ENCODE measurements at places on chromosomes 2 and 18.

GRCh38 chr18:50610349-50610748 is 50.5 kb downstream of the MAPK4 start:
- DNase-seq = no peak

DNA sequence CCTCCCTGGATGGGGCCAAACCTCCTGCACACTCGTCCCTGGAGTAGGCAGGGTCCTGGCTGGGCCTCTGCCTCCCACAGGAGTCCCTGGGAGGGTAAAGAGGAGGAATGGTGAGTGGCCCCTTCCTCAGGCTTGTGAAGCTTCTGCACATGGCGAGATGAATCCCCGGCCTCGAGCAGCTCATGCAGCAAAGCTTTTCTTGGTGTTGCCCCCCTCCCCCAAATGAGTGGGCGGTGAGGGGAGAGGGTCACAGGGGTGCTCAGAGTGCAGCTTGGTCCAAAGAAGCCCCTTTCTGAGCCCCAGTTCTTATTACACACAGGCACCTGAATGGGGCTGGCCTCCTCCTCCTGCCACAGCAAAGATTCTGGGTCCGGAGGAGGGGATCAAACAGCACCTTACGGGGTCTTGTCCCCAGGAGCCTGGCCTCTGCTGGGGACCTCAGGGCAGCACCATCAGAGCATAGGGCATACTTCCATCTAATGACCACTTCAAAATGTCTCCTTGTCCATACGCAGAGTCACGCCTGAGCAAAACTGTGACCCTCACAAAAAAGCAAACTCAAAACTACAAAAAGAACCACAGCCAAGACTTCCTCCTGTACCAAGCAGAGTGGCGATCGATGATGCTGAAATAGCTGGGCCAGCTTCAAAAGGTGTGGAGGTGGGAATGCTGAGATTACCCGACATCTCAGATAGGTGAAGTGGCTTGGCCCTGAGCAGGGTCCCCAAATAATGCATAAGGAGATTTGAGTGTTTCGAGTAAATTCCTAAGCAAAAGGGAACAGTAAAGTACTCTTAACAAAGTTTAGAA is 148.4 kb upstream of the TWIST2 start:
- DNase-seq = no peak

GRCh38 chr2:219645631-219646527 is 18.4 kb downstream of the SLC4A3 start:
- no peak for DNase-seq

GRCh38 chr2:102749938-102750337 is 11.9 kb upstream of the TMEM182 start:
- DNase-seq = no peak

GRCh38 chr18:37649416-37649815 is 83.8 kb upstream of the CELF4 start:
- DNase-seq = no peak

GRCh38 chr2:159214325-159214865 is 72.1 kb downstream of the WDSUB1 start:
- DNase-seq = no peak

DNA sequence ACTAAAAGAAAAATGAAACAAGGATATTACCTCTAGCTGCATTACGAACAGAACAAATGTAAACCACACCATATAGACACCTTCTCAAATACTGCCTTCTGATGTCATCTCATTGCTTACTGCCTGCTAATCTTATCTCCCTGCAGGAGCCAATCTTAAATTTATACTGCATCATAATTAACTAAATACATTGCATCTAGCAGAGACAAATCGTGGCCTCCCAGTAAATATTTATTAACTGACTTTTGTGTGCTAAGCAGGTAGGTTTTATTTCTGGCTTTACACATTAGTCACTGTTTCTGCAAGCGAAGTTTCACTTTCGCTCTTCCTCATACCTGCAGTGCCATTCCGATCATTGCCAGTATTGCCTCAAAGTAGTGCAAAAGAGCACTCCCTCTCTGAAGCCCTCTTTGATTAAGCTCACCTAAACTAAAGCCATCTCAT is 67.5 kb downstream of the SPATS2L start:
- DNase-seq = no peak

DNA sequence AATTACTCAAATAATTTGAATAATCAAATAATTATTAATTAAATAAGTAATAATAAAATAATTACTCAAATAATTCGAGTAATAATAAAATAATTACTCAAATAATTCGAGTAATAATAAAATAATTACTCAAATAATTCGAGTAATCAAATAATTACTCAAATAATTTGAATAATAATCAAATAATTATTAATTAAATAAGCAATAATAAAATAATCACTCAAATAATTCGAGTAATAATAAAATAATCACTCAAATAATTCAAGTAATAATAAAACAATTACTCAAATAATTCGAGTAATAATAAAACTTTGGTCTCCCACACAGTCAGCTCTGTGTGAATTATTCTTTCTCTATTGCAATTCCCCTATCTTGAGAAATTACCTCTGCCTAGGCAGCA is 30.0 kb upstream of the LINC00305 start:
- DNase-seq = no peak

DNA sequence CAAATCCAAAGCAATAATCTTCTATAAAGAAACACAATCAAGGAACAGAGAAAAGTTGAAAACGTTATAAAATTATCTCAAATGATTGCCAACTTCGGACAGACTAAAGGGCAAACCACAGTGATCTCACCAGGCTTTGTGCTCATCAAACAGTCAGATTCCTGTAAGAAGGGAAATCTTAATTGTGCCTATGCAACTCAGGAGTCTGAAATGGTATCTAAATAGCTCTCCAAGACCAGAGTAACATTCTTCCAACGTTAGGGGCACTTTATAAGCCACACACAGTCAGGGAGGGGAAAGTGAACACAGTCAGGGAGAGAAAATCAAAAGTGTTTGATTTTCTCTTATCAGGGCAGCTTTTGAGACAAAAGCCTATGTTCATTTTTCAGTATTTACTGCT is 29.4 kb downstream of the PLEKHM3 start:
- DNase-seq = no peak

DNA sequence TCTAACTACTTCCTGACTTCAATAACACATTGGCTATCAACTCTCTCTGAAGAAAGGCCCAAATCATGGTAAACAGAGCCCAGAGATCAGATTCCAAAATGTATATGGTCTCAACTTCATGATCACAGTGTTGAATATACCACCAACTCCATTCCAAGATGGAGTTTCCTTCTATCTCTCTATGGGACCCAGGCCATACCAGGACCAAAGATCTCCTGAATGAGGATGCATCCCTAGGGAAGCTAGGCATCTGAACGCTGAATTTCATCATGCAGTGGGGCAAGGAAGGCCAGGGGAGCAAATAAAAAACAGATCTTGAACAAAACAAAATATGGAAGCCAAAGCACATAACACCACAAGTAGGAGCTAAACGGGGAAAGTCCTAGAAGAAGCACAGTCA is 320.7 kb upstream of the PKDCC start:
- no peak for DNase-seq

- no peak for DNase-seq
These were observed 50.3 kb upstream of the ETAA1 start for GRCh38 chr2:67346718-67347407.

DNA sequence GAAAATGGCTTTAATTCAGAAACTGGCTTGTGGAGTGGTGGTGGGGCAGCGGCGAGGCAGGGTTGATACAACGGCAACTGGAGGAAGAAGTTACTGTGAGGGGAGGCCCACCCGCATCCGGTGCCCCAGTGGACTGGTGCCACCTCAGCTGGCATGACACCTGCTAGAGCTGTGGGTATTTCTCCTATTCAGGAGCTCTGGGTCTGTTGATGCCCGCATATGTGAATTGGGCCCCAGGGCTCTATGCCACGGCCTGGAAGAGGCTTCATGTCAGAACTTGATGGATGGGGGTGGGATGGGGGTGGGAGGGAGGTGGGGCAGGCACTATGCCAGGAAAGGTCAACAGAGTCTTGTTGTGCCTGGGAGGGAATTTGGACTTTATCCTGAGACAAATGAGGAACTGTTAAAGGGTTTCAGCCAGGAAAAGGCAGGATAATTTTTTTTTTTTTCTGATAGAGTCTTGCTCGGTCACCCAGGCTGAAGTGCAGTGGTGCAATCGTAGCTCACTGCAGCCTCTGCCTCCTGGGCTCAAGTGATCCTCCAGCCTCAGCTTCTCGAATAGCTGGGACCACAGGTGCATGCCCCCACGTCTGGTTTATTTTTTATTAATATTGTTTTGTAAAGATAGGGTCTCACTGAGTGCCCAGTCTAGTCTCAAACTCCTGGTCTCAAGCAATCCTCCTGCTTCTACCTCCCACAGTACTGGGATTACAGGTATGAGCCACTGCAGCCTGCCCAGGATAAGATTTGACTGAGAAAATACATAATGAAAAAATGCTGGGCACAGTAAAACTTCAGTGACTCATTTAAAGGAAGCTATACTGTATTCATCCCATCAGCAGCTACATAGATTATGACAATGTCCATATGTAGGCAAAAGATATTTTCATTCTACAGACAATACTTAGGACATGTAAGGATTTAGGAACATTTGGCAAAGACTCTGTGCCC is 52.6 kb downstream of the SH2D6 start:
- DNase-seq = no peak

DNA sequence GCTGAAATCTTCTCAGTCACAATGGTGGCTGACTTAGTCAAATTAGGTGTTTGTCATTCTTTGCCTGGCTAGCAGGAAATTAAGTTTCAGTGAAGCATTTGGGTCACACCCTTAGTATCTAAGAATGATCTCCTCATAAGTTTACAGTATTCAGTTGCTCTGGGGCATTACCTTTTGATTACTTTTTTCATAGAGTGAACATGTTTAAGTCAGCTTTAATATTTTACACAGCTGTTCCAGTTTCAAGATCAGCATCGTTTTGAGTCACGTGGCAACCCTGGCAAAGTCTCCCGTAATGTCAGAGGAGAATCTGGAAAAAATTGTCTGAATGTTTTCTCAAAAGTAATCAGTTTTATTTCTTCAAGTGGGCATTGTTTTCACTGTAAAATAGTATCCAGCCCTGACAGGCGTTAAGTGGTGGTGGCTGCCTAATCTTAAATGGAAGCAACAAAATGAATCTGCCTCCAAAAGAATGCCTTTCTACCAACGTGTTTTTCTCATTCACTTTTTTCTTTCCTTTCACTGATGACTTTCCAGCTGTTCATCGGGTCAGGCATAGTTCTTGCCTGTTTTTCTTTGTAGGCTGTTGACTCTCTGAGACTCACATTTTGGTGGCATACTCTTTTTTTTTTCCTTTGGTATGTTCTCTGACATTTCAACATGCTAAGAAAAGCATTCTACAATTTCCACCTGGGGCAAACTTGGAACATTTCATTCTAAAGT is 319.6 kb upstream of the TCF4 start:
- DNase-seq = no peak

GRCh38 chr2:215290980-215291599 is 20.8 kb upstream of the ATIC start:
- DNase-seq = no peak

DNA sequence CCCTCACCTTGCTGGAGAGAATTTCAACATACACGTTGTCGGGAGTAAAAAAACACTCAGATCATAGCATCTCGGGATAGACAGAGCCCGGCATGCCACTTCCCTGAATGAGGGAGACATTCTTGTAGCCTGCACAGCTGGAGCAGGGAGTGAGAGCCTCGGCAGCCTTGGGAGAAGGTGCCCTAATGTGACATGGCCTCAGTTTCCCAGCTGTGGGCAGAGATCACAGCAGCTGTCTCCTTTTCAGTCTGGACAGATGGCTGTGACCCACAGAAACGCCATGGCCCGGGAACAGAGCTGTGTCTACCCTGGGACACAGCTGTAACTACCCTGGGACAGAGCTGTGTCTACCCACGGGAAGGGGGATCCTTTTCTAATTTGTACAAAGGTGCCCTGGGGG is 55.9 kb downstream of the HS1BP3 start:
- no peak for DNase-seq

- DNase-seq = peak; percentile 45
These were observed 243.0 kb downstream of the CELF4 start for GRCh38 chr18:37322492-37323035.

DNA sequence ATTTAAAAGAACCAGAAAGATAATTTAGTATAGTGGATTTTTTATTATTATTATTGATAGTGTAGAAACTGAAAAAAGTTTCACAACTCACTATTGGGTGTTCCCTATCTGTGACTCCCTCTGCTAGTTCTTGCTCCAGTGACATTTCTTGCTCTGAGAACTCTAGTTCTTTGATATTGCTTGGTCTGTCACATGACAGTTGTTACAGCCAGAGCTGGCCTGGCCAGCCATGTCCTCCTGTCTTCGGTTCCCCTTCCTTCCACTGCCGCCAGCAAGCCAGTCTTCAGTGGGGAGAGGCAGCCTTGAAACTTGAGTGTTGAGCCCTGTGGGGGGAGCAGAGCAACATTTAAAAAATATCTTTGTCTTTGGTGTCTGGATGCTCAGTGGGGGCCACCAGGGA is 7.6 kb upstream of the THOC1 start:
- no peak for DNase-seq

- DNase-seq = peak; percentile 50
These were observed 1495.2 kb upstream of the NXPH2 start for GRCh38 chr2:140275427-140275826.

DNA sequence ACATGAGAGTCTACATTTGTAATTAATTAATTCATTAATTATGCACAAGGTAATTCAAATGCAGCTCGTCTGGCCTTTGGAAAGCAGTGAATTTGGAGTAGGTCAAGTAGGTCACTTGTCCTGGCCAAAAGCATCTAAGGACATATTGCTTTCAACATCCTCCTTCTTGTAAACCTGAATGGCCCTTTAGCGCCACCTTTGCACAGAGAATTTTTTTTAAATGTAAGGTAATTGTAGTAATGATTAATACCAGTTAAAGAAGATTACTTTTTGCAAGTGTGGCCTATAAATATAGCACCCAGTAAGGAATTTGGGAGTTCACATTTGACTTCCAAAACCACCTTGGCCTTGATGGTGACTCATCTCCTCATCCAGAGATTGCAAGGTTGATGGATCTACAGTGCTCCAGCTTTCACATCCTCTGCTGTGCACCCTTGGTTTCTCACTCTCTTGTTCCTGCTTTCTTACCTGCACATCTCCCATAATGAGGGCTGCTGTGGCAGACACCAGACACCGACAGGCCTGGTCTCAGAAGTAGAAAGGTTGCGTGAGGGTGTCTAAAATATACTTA is 481.7 kb downstream of the TGIF1 start:
- DNase-seq = no peak

DNA sequence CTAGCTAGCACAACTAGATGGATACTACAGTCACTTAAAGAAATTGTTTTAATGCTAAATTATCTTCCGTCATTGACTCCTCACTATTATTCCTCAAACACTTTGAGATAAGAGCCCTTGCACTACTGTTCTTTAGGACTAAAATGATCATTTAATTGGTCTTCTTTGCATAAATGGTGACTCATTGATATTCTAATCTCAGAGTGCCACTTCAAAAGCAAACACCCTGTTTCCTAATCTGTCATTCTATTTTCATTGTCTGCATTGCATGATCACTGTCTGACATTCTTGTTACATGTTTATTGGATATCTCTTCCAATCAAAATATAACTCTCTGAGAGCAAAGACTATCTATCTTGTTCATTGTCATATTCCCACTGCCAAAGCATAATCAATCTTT is 313.9 kb downstream of the EXOC6B start:
- DNase-seq = no peak

DNA sequence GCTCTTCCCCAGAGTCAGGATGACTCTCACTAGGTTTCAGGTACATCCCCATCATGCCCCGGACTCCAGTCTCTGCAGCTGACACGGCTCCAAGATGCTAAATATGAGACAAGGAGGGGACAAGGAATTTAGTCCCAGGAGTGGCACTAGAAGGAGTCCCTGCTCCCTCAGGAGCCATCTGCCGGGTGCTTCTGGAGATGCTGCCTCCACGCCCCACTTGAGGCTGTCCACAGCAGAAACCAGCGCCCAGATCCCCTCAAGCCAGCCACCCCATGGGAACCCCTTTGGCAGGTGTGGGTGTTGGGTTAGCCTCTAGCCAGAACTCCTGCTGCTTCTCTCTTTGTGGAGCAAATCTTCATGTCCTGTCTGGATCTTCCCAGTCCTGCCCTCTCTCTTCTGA is 40.3 kb downstream of the BCL11A start:
- DNase-seq = no peak
